ENCODE measurements at places on chromosomes 5 and 9.

GRCh38 chr5:123696921-123697341 is 185.0 kb downstream of the CSNK1G3 start:
- DNase-seq: no peak

GRCh38 chr5:124536333-124536732 is 210.1 kb downstream of the ZNF608 start:
- DNase-seq: no peak

DNA sequence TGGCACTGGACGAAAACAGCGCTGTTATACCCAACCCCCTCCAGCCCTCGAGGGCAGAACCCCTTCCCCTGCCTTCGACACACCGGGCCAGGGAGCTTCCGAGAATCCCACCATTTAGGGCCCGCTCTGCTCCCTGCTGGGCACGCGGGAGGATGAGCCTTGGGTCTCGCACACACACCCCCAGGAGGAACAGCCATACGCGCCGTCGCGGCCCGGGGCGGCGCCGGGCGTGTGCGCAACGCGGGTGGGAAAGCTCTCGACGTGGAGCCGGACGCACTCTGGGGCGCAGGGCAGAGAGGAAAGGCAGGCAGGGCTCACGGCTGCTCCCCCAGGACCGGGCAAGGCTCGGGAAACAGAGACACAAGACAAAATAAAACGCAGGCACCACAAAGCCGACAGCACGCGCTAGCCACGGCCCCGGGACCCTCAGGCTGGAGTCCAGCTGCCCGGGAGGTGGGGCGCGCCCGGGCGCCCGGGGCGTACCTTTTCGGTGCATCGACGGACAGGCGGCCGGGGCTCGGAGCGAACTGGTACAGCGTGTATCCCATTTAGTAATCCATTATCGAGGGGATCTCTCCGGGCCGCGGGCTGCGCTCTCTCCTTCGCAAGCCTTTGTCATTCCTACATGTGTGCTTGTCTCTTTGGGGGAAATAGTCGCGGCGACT is 789 bp downstream of the SEMA6A start:
- DNase-seq: no peak

DNA sequence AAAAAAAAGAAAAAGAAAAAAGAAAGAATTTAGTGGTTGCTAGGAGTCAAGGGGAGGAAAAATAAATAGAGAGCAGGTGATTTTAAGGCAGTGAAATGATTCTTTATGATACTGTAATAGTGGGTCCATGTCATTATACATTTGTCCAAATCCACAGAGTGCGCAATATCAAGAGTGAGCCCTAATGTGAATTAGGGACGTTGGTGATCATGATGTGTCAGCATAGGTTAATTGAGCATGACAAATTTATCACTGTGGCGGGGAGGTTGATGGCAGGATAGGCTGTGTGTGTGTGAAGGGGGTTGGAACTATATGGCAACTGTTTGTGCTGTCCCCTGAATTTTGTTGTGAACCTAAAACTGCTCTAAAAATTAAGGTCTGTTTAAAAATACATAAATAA is 357.8 kb downstream of the ICE1 start:
- DNase-seq: no peak

- no peak for DNase-seq
These were observed 90.7 kb downstream of the GADD45G start for GRCh38 chr9:89695441-89695891.

- no peak for DNase-seq
These were observed 53.7 kb upstream of the FABP6 start for GRCh38 chr5:160175438-160176218.

DNA sequence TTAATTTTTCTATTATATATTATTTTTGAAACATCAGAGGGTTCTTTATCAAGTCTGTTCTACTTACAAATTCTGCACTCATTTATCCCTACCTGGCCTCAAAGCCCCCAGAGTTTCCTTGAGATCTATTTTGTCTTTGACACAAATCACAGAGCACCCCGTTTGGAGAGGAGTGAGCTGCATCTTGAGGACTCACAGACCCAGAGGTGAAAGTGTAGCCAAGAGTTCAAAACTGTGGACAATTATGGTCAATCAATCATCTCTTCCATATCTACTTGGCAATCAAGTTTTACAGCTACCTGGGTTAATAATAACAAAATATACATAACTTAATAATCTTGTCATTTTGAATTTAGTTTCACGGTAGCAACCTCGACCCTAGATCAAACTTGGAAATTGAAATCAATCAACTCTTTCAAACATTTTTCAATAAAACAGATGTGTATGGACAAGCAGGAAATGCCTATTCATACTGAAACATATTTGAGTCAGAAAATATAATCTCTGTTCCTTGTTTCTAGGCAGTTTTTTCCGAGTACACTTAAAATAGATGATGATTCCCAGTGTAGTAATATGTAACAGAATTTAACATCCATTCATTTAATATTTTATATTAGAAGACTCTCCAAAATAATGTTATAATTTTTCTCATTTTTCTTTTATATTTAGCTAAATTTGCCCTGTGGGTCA is 13.7 kb upstream of the SYK start:
- DNase-seq: no peak
